Stimulated activated CD8-positive, alpha-beta memory T cell treated with anti-CD3 and anti-CD28 coated beads, Interleukin-4, amount 100 ng/mL, for 1 hour (primary cell): ENCODE measurements at places on chromosomes 3 and 15.

- DNase-seq, result no peak
Observed at GRCh38 chr15:96360581-96361308, 30.2 kb downstream of the NR2F2 start.

DNA sequence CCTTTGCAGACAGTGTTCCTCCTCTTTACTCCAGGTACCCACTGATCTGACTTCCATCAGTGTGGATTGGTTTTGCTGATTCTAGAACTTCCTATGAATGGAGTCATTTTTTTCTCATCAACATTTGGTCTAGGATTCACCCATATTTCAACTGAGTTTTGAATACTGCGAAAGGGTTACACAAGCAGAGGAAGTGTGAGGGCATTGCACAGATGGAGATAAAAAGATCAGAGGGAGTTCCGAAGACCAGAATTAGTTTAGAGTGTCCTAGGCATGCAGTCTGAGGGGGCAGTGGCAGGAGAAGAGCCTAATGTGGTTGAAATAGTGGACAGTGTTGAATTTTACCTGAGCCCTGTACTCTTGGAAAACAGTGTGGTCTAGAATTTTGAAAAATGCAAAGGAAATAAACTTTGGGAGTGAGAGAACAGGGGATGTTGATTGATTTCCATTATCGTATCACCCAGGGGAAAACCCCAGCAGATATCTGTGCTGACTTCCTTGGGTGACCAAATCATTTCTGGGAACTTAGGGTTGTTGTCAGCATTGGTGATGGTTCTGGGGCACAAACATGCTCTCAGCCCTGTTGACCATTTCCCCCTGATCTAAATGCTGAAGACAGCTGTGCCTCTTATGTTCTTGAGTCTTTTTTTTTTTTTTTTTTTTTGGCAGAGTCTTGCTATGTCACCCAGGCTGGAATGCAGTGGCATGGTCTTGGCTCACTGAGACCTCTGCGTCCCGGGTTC is 327.4 kb upstream of the LRRFIP2 start:
- no peak for DNase-seq

GRCh38 chr15:27418726-27419125 is 447.7 kb downstream of the GABRG3 start:
- no peak for DNase-seq

DNA sequence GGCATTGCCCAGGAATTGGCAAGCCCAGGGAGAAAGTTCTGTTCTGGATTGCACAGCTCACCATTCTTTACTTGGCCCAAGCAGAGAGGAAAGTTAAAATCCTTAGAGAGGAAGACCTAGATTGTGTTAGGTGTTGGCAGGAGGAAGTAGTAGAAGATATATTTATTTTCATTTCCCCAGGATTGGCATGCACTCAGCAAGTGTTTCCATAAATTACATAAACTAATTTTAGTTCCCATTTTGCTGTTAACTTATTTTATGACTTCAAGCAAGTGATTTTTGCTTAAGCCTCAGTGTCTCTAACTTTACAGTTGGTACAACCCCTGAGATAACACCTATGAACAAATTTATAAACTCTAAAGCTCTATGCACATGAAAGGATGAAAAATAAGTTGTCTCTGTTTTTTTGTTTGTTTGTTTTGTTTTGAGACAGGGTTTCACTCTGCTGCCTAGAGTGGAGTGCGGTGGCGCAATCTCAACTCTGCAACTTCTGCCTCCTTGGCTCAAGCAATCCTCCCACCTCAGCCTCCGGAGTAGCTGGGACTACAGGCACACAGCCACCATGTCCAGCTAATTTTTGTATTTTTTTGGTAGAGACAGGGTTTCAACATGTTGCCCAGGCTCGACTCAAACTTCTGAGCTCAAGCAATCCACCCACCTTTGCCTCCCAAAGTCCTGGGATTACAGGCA is 31.2 kb upstream of the TOP2B start:
- DNase-seq, result no peak

DNA sequence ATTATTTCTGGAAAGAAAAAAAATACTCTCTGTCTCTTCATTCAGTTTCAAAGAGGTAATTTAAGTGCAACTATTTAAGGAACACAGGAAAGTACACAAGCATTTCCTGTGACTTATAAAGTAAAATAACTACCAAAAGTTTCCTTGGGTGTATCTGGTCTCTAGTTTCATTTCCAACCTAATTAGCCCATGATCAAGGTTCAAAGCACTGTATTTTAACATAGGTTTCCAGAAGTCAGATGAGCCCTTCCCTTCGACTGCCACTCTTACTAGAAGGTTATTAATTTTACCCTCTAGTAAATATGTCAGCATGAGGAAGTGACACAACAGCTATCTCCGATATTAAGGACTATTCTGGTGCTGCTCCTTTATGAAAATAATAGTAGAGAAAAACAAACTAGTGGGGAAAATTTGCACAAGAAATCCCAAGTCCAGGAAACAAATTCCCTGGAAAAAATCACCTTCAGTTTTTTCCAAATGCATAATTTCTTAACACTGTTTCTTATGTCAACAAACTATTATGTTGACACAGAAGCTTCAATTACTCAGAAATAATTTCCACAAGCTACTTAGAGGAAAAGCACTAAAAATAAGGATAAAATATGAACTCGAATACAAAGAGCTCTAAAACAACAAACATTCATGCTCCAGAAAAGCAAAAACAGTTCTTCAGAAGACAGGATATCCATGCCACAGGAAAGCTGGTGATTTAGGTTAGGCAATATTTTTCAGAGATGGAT is 35.3 kb downstream of the CCPG1 start:
- no peak for DNase-seq

DNA sequence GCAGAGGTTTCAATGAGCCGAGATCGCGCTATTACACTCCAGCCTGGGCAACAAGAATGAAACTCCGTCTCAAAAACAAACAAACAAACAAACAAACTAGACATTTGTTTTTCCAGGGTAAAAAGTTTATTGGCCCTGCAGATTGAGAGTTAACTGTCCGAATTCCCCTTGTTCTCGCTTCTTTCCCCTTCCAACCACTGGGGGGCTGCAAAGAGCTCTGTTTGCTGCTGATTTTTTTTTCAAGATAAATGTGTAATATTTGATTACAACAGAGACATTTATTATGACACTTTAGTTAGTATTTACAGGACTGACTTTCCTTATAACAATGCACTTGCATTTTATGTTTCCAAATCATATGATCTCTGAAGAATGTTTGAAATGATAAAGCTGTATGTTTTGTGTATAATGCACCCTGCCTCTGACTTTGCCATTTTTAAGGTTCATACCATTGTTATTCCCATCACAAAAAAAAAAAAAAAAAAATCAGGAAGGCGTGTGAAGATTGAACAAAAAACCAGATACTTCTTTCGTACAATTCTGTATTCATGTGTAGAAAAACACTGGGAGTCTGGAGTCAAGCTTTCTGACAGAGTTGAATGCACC is 2.8 kb downstream of the CLSTN2 start:
- no peak for DNase-seq

- DNase-seq, result no peak
Observed at GRCh38 chr3:119322021-119322834, 28.0 kb downstream of the ARHGAP31 start.

DNA sequence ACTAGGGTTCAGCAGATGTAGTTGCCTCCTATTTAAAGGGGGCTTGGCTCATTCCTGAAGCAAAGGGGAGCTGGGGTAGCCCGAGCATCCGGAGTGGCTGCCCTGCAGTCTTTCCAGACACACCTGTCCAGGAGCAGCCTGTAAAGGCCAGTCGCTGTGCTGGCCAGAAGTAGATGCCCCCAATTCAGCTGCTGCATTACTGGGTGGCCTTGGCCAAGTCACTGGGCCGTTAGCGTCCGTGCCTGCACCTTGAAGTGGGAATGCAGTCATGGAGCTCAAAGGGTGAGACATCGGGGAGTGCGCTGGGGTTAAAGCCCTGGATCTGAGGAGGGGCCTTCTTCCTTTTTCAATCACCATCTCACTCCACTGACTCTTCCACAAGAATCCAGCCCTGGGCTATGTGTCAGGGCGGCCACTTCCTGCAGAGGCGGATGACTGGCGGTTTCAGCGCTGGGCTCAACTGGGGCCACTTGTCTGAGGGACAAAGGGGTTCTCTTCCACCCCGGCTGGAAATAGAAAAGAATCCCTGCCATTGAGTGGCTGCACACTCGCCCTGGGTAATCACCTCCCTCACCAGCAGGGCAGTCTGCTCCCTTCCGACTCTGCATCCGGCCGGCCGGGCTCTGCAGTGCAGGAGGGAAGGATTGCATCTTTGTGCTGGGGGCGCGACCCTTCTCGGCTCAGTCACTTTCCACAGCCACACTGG is 11.8 kb downstream of the ALDH1A3 start:
- DNase-seq, result no peak
